ENCODE measurements at places on chromosomes 6 and 20. TPM values are rescaled to one million over a fixed set of nuclear protein-coding genes. Genes with fewer than 3 reads are reported as not detected.
A peak's percentile ranks its signal among the peaks of the same experiment; 100 is the strongest.

The PSORS1C1 gene
- 17.2 TPM for total RNA-seq

DNA sequence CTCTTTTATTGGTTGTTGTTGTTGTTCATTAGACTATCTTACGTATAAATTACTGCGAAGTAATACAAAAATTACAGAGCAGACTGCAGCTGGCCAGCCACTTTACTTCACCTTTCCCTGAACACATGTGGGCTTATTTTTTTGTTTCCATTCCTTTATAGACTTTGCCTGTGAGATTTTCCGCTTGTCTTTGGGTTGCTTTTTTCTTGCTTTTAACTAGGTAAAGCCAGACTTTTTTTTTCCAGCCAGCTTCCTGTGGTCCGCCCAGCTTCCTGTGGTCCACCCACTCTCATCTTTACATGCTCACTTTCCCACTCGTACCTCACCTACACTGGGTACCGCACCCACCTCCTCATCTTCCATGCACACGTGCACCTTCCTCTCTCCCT lies 79.0 kb downstream of the IPCEF1 start:
- no peak for DNase-seq

GRCh38 chr6:109056661-109057060 lies 38.0 kb downstream of the SESN1 start:
- no peak for DNase-seq

- DNase-seq, result no peak
Observed at GRCh38 chr20:54717983-54718382, 242.6 kb downstream of the DOK5 start.

The ZFP57 gene
- not detected for total RNA-seq

GRCh38 chr6:18990059-18990978 lies 603.2 kb downstream of the RNF144B start:
- peak; percentile 69 for DNase-seq

- DNase-seq, result peak; percentile 85
Observed at GRCh38 chr6:36682328-36683144, 4.0 kb downstream of the CDKN1A start.

- no peak for DNase-seq
Observed at GRCh38 chr6:158912655-158913054, 87.3 kb downstream of the RSPH3 start.

The HCRTR2 gene
- not detected for total RNA-seq

DNA sequence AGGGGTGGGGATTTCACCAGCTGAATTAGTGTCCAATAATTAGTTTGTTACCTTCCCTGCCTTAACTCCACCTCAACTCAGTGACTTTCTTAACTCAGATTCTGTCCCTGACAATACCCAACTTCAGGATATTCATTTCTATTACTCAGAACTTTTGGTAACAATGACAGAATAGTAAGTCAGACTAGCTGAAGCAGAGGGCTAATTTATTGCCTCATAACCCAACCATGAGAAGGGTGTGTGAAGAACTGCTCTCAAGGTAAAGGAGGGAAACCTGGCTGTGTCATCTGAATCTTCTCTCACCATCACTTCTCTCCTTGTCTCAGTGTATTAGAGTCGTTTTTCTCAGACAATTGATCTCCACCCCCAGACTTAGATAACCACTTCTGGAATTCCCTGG lies 1.2 kb upstream of the PI3 start:
- DNase-seq, result no peak

The MTFR2 gene
- not detected for total RNA-seq

DNA sequence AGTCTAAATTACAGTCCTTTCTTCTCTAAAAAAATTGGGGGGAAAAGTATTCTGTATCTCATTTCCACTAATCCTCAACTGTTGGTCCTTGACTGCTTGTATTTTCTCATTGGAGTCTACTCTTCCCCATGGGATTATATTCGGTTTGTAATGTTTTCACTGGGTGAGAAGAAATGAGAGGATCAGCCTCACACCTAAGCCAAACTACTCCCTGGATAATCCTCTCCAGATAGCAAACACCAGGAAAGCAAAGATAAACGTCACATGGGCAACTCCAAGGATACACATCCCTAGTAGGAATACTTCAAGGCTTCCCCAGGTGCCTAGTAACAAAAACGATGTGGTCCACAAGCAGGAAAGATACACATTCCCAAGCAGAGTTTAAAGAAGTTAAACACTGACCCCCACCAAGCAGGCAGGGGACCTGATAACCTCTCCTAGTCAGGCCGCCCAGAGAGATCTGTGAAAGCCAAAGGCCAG lies 53.9 kb upstream of the SOX4 start:
- no peak for DNase-seq

DNA sequence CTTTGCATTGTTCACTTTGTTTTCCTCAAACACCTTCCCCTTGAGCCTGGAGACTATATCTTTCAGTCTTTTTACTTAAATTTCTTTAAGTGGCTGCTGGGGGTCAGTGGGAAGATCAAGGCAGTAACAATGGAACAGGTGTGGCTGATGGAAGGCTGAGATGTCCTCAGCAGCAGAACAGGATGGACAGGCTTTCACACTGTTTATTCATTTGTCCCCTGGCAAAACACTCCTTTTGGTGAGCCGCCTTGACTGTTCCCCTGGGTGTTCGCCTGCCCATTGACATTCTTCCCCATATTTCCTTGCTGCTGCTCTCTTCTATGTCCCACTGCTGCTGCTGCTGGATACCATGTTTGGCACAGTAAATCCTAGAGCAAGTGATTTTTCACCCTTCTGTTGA lies 38.1 kb downstream of the RNF144B start:
- DNase-seq, result no peak

The APOBEC2 gene
- total RNA-seq, result not detected

DNA sequence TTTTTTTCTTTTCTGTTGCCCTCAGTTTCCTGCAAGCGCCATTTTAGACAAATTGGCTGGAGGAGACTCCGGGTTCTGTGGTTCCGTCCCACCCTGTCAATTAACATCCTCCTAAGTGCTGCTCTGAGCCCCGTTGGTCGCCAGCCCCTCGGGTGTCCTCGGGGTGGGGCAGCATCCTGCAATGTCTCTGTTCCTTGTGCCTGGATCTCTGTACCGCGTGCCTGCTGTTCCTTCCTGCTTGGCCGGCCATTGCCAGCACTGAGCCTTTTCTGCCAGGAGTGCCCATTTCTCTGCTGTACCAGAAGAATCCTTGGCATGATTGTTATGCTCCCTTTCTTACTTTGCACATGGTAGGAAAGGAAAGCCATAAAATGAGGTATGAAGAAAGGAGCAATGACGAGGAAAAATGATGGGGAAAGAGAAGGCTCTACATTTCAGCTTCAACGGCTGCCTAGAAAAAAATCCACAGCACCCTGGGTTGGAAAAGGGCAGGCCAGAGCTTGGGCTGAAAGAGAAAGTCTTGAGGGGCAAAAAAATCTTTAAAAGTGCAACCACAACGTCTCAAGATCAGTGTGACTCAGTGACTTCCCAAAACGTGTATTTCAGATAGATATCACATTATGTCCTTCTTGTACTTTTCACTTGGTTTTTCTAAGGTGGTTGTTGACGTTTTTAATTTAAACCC lies 256.7 kb downstream of the CLIC5 start:
- DNase-seq, result no peak

DNA sequence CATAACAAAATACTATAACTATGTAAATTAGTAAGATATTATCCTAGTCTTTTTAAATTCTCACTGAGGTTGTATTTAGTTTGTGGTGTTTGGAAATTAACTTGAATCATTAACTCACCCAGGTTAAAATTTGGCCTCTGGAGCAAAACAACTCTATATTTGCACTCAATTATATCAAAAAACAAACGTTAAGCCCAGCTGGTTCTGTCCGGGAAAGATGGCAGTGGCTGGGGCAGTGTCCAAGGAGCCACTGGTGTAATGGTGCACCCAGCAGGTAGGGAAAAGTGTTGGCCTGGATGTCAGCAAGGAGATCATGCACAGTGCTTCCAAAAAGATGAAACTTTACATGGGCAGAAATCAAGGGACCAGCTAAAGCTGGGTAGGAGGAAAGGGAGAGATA lies 285.3 kb upstream of the CITED2 start:
- no peak for DNase-seq

The KCNK15 gene
- not detected for total RNA-seq

DNA sequence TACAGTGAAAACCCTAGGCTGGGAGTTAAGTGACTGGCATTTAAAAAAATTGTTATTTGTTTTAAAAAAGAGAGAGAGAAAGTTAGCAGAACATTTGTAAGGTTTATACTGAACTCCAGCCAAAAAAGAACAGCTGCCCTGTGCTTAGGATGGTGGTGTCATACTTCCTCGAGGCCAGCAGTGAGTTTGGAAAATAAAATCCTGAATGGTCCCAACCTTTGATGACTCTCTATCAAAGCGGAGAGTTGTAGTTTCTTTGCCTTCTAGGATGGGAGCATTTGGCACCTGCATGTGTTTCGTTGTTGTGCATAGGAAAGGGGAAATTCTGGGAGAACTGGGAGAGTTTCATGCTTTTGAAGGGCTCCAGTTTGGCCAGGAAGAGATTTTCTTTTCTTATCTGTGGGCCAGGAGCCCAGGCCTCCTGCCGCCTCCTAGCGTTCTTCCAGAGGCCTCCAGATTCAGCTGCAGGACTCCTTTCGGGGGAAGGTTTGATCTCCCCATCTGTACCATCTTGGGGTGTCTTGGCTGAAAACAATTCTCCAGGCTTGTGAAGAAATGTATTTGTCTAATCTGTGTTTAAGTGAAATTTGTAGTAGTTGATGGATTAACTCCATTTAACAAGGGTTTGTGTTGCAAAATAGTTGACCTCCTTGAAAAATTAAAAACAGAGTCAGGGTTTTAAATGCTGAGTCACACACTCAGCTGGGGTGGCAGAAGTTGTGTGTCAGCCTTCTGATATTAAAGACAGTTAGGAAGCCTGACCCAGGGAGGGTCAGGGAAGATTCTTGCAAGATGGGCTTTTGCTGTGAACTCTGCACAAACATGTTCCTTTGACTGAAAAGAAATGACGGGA lies 63.4 kb downstream of the TXNDC5 start:
- no peak for DNase-seq

GRCh38 chr6:2998998-2999617 lies 586 bp upstream of the NQO2 start:
- DNase-seq, result peak; percentile 80

- no peak for DNase-seq
Observed at GRCh38 chr6:108175592-108176279, 9.9 kb downstream of the NR2E1 start.

DNA sequence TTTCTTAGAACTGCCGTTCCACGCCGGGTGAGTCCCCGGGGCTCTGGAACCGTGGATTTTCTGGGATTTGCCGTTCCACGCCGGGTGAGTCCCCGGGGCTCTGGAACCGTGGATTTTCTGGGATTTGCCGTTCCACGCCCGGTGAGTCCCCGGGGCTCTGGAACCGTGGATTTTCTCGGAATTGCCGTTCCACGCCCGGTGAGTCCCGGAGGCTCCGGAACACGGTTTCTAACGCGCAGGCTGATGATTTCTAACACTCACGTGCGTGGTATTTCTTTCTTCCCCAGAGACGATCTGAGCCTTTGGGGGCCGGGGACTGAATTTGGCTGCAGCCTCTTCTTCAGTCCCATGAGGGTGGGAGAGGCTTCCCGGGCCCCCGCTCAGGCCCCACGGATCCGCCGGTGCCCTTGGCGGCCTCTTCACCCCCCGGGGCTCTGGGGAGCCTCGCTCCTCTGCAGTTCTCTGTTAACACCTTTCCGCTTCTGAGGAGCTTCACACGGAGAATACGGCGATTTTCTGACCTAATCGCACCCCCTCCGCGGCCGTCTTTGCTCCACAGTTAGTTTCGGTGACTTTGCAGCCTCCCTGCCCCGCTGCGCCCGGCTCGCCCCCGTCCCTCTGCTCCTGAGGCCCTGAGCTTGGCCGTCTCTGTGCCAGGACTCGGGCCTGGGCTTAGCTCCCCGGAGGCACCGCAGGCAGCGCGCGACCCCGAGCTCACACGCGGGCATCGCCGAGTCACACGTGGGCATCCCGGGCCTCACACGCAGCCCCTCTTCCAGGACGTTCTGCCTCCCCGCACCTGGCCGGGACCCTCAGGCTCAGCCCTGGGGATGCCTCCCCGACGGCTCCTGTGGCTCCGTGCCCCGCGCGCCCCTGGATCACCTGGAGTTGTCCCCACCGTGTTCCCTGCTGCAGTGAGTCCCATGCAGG lies 7.2 kb upstream of the KIF25 start:
- no peak for DNase-seq

DNA sequence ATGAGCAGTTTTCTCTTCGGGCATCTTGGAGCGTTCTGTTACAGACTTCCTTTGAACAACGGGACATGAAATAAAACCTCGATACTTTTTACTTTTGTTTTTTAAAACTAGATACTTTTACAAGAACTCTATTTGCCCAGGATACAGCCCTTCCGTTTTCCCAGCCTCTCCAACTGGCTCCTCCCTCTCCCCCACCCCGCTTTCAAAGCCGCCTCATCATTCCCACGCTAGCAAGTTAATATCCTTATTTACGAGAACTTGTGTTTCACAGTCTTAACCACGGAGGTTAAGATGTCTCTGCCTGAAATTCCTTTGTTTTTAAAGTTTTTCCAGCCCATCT lies 241 bp upstream of the CFAP206 start:
- no peak for DNase-seq

- DNase-seq, result no peak
Observed at GRCh38 chr20:38543014-38543906, 37.7 kb upstream of the ADIG start.

The GPLD1 gene
- 0.96 TPM for total RNA-seq

- no peak for DNase-seq
Observed at GRCh38 chr20:4366076-4366475, 350.7 kb upstream of the RNF24 start.

The MAP3K5 gene
- total RNA-seq, result 43.8 TPM

- DNase-seq, result no peak
Observed at GRCh38 chr6:51098791-51099190, 280.1 kb downstream of the TFAP2B start.

- peak; percentile 33 for DNase-seq
Observed at GRCh38 chr6:156866220-156867015, 89.2 kb downstream of the ARID1B start.

The GABRR1 gene
- 0.14 TPM for total RNA-seq

GRCh38 chr6:155710704-155711103 lies 255.1 kb upstream of the NOX3 start:
- DNase-seq, result no peak

GRCh38 chr20:14208956-14209355 lies 128.5 kb downstream of the FLRT3 start:
- no peak for DNase-seq

GRCh38 chr20:43979576-43980105 lies 65.0 kb downstream of the TOX2 start:
- no peak for DNase-seq

The MAD2L1BP gene
- total RNA-seq, result 25.4 TPM

- no peak for DNase-seq
Observed at GRCh38 chr6:13135152-13135551, 193.2 kb downstream of the TBC1D7 start.

- DNase-seq, result no peak
Observed at GRCh38 chr6:113290684-113291083, 566.5 kb upstream of the MARCKS start.

GRCh38 chr20:17765584-17765983 lies 65.8 kb downstream of the BANF2 start:
- no peak for DNase-seq

DNA sequence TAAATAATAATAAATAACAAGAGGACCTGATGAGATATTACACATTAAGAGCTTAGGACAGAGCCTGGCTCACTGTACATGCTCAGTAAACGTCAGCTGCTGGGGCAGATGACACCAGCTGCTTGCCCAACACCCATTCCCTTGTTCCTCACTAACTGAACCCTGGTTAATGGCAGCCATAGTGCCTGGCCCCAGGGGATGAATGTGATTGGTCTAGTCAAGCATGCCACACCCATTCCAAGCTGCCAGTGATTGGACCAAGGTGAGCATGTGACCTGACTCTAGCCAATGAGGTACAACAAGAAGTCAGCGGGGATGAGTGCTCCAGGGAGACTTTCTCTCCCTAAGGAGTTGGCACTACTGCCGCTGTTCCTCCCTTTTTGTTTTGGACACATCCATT lies 85.1 kb upstream of the PTPN1 start:
- no peak for DNase-seq

The CRISP3 gene
- not detected for total RNA-seq
